ENCODE measurements at places on chromosomes 2 and 18.
A peak's percentile ranks its signal among the peaks of the same experiment; 100 is the strongest.

DNA sequence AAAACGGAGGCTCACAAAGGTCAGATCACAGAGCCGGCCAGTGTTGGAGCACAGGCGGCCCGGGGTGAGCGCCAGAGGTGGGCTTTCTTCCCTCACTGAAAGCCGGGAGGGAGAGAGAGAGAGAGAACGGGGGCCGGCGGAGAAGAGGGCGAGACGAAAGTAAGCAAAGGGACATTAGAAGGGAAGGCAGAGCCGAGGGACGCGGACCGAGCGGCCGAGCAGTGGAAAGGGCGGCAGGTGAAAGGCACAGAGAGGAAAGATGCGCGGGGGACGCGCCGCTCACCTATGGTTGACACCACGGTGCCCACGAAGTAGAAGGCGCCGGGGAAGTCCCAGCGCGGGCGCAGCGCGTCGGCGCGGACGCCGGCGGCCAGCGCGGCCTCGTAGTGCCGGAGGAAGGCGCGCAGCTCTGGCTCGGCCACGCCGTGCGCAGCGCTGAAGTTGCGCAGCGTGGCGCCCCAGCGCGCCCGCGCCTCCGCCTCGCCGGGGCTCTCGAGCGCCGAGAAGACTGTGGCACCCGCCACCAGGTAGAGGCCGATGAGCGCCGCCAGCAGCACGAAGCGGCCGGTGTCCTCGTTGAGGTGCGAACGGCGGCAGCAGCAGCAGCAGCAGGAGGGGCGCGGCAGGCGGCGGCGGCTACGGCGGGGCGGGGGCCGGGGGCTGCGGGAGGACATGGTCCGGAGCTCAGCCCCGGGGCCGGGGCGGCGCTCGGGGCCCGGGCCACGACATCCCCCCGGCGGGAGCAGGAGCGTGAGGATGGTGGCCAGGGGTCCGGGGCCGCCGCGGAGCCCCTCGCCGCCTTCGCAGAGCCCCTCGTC lies 166.9 kb downstream of the MSH2 start:
- DNase-seq, result no peak

DNA sequence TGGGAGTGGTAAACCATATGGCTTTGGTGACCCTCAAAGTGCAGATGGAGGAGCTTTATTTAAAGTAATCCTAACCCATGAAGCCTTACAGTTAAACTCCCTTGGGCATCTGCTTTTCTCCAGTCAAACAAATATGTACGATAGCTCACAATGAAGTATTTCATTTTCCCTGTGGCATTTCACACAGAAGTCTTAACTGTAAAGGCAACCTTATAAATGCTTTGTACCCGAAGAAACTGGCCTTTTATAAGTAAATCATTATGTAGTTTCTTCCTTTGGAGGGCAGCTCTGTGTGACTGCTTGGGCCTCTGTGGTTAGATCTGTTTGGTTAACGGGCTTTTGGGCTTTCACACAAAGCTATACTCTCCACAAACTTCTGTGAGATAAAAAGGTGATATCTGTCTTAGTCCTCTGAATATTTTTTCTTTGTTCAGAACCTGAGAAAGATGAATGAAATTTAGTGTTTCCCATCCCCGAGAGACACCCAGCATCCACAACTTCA lies 46.6 kb downstream of the SCN1A start:
- no peak for DNase-seq

DNA sequence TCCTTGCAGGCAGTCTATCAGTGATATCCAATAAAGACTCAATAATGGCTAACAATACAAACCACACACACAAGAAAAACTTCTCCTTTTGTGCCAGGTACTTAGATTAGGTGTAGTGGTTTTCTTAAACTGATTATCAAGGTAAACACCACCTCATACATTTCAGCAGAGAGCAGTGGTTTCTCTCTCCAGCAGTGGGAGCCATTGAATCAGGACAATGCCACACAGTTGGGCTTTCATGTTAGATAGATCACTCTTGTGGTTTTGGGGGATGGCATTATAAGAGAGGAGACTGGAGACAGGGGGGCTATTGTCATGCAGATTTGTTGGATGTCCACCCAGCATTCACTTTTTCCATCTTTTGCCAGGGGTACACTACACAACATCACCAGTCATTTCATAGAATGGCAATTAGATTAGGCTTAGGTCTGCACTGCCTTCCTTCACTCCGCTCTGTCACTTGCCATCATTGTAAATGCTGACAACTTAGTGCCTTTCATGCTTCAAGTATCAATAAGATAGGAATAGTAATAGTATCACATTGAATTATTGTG lies 13.6 kb upstream of the IRS1 start:
- no peak for DNase-seq

DNA sequence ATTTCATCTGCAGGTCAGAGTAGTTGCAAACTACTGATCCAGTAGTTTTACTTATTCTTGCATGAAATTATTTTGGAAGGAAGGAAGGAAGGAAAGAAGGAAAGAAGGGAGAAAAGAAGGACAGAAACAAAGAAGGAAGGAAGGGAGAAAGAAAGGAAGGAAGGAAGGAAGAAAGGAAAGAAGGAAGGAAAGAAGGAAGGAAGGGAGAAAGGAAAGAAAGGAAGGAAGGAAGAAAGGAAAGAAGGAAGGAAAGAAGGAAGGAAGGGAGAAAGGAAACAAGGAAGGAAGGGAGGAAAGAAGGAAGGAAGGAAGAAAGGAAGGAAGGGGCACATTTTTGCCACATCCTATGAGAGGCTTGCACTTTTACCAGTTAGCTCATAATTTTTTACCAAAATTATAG lies 186.2 kb downstream of the LRRTM4 start:
- no peak for DNase-seq

DNA sequence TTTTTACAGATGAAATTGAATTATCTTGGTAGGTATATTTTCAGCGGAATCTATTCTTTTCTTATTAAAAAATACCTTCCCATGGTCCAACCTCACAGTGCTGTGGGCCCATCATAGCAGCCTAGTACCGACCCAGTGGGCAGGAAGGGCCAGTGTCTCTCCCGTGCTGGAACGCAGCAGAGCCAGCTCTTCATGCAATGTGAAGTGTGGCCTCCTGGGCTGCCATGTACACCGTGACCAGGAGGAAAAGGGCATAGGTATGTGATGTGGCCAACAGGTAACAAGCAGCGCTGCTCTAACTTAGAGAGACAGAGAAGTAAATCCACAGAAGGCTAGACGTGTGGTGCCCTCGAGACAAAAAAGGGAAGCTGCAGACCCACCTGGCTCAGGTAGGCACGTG lies 221.1 kb upstream of the SALL3 start:
- no peak for DNase-seq

DNA sequence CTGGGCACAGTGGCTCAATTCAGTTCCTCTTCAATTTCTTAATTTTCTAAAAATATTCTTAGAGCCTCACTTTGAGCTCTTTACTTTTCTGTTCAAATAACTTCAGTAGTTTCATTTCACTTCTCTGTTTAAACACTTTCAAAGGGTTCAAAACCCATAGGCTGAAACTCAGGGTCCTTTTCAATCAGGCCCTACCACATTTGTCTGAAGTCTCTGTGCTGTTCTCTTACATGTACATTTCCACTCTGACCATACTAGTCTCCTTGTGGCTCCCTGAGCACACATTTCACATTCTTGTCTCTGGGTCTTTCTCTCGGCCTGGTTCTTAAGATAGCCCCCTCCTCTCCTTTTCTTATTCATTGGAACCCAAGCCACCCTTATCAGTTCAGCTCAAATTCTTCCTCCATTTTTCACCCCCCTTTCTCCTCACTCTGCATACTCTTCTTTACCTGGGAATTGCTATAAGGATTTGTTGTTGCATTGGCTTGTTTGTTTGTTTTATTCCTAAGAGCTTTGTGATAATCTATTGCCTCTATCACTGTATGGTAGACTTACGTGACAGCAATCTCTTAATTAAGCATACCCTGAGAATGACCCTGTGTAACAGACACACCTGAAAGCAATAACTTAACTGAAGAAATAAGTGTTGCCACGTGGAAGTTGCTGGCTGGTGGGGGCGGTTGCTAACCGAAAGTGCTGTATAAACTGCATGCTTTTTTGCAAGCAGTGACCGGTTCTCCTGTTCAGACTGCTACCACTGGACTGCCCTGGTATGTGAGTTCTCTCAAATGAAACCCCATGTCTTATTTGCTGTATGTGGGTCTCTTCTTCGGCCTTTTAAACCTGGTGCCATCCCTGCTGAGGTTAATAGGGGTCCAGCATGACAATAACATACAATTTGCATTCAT lies 27.7 kb upstream of the ACADL start:
- no peak for DNase-seq

DNA sequence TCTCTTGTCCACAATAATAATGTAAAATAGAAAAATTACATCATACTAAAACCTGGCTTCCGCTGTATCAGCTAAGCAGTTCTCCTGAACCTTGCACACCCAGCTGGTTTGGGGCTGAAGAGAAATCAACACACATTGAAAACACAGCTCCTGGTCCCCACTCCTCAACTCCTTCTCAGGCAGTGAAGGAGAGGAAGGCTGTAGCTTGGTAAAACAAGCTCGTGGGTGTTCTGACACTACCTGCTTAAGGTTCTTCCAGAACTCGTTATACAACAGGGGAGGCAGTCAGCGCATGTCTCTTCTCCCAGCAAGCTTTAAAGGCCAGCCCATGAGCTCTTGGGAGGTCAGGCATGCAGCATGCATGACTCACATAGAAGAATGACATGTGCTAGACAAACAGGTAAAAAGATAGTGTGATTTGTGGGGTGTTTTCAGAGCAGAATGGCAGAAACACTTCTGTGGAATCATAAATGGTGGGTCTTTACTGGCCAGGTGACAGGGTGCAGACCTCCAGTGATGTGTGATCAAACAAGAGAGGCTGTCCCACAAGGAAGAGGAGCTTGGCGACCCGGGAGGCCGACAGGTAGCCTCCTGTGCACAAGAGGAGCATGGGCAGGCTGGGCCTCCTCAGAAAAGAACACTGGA lies 69.1 kb downstream of the UXS1 start:
- peak; percentile 48 for DNase-seq

DNA sequence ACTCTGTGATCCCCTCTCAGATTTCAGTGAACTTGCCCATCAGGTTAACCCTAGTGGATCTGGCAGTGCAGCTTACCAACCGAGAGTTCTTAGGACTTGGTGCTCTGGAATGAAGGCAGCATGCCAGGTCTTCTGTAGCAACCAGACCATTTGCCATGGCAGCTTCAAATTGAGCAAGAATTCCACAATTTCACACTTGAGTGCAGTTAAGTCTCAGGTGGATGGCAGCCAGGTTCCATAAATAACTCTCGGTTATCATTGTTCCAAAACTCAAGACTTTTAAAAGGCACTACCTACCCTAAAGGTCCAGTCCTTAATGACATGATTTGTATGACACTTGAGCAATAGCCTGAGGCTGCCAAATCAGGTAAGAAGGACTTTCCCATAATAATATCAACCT lies 48.1 kb downstream of the GALNT3 start:
- no peak for DNase-seq

GRCh38 chr2:160918906-160919503 lies 241.2 kb upstream of the TANK start:
- DNase-seq, result peak; percentile 80

DNA sequence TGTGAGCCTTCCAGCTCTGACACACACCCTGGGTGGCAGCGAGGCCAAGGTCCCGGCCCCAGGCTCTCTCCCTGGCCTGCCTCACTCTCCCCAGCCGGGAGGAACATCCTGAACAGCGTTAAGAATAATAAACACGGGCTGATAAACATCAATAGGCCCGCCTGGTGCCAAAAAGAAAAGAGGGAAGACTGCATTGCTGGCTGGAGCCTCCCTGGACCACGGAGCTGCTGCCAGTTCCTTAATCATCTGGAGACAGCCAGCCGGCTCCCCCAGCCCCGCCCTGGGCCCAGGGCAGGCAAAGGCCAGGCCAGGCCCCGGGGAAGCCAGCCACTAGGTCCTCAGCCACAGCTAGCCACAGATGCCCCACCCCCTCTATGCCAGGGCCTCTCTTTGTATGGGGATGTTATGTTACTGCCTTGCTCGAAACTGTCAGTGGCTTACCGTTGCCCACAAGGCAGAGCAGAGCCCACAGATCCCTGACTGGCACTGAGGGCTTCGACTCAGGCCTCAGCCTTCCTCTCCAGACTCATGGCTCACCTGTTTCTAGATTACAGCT lies 293.7 kb downstream of the DYSF start:
- peak; percentile 81 for DNase-seq

GRCh38 chr2:106065268-106065982 lies 128.7 kb downstream of the UXS1 start:
- DNase-seq, result no peak

DNA sequence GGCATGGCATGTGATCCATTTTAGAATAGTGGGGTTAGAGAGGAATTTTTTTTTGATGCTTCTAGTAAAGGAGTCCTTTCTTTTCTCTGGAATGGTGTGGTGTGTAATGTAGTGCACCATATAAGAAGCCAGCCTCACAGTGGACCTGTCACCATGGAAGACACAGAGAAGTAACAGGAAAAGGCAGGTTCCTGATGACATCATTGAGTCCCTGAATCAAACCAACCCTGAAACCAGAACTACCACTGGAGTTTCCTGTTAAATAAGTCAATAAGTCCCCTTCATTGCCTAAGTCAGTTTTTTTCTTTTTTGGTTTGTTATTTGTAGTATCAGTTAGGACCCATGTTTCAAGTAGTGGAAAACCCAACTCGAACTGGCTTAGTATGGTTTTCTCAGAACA lies 11.9 kb downstream of the ADCYAP1 start:
- no peak for DNase-seq

DNA sequence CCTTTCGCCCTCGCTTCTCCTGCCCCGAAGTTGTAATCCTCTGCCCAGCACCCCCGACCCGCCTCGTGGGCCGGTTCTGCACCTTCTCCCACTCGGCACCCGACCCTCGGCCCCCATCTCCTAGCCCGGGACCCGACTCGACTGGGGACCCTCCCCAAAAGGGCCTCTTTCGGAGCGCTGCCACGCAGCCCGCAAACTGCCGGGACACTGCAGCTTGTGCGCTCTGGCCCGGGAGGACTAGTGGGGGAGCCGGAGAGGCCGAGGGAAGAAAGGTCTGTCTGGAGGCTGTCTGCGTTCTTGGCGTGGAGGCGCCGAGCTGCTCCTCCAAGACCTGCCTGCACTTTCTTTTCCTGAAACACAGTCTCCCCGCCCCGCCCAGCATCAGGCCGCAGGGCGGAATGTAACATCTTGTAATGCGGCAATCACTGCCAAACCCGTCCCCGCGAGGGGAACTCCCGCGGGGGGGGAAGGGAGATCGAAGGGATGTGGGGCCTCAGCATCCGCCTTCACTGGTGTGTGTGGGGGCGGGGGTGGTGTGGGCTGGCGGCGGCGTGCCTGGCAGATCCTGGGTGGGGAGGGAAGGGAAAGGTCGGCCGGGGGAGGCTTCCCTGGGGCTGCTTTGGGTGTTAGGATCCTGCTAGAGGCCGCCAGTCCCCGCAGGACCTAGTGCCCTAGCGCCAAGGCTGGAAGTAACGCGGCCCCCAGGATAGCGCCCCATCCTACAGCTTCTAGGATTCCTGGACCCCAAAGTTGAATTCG lies 7.4 kb downstream of the DLX2 start:
- DNase-seq, result peak; percentile 52
